ENCODE measurements at places on chromosomes 3 and 15. TPM values are rescaled to one million over a fixed set of nuclear protein-coding genes. Genes with fewer than 3 reads are reported as not detected.

NR1I2 gene
- total RNA-seq, result under 0.01 TPM

DNA sequence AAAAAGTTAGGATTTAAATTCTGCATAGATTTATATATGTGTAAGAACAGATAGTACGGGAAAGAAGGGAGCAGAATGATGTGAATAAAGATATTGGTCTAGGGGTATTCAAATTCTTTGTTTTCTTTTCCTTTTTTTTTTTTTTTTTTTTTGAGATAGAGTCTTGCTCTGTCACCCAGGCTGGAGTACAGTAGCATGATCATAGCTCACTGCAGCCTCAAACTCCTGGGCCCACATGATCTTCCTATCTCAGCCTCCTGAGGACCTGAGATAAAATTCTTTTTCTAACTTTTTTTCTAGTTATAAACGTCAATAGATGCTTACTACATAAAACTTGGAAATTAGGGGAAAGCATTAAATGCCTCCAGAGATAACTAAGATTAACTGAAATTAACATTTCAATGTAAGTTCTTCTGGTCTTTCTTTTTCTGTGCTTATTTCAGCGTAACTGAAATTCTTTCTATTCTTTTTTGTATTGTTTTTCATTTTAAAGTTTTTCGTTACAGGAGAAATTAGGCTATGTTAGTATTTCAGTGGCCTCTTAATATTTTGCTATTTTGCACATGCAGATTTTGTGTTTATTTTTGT lies 29.2 kb downstream of the UBE2Q2 start:
- DNase-seq, result no peak

GRCh38 chr3:116291141-116291540 lies 154.1 kb downstream of the LSAMP start:
- no peak for DNase-seq

GRCh38 chr3:51945031-51945840 lies 3.1 kb downstream of the PARP3 start:
- no peak for DNase-seq
